ENCODE measurements at places on chromosomes 2 and 18.

GRCh38 chr2:9422321-9423099, 818 bp downstream of the ITGB1BP1 start:
- H3K4me1 ChIP-seq = peaks cover 23% of the 10 kb centered on the region
- no peak overlapping the region for H3K4me3 ChIP-seq

- H3K36me3 ChIP-seq = peaks cover 5% of the 10 kb centered on the region
- no peaks in the 10 kb centered on the region for H3K4me1 ChIP-seq
- no peak for DNase-seq
- H3K4me3 ChIP-seq = no peak overlapping the region
- no peaks in the 10 kb centered on the region for H3K27me3 ChIP-seq
- H3K27ac ChIP-seq = no peak overlapping the region
These were observed 7.5 kb downstream of the LGALSL start for GRCh38 chr2:64461271-64462058.

- H3K36me3 ChIP-seq = peaks cover 17% of the 10 kb centered on the region
- H3K4me3 ChIP-seq = peak overlapping the region; percentile 39
- peak overlapping the region; percentile 65 for H3K27ac ChIP-seq
- H3K4me1 ChIP-seq = peaks cover 46% of the 10 kb centered on the region
- H3K27me3 ChIP-seq = no peaks in the 10 kb centered on the region
- no peak for DNase-seq
These were observed 45.1 kb downstream of the TRAK2 start for GRCh38 chr2:201406077-201406662.

- peaks cover 80% of the 10 kb centered on the region for H3K36me3 ChIP-seq
- no peak overlapping the region for H3K4me3 ChIP-seq
- peak; percentile 18 for DNase-seq
- H3K27me3 ChIP-seq = no peaks in the 10 kb centered on the region
- H3K4me1 ChIP-seq = no peaks in the 10 kb centered on the region
These were observed 38.5 kb downstream of the KCTD18 start for GRCh38 chr2:200471324-200471848.

DNA sequence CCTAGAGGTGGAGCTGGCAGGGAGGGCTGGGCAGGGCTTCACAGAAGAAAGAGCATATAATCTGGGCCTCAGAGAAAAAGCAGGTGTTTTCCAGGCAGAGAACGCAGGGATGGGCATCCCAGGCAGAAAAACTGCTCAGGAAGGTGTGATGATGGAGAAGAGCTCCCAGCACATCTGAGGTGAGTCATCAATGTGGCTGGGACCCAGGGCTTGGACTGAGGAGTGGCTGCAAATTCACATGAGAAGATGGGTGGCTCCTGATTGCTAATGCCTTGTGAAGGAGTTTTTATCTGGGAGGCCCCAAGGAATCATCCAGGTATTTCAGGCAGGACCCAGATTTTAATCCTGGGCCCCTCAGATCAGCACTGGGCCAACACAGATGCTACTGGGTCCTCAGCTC, 10.2 kb downstream of the IL1F10 start:
- peaks cover 52% of the 10 kb centered on the region for H3K4me1 ChIP-seq
- DNase-seq = peak; percentile 53
- H3K36me3 ChIP-seq = peaks cover 21% of the 10 kb centered on the region
- peak overlapping the region; percentile 95 for H3K27ac ChIP-seq
- H3K27me3 ChIP-seq = no peaks in the 10 kb centered on the region

- peak overlapping the region; percentile 2 for H3K27ac ChIP-seq
- DNase-seq = no peak
- peaks cover 17% of the 10 kb centered on the region for H3K36me3 ChIP-seq
These were observed 348.9 kb downstream of the RND3 start for GRCh38 chr2:150138587-150138986.
